ENCODE measurements at places on chromosomes 4 and X. TPM values are rescaled to one million over a fixed set of nuclear protein-coding genes. Genes with fewer than 3 reads are reported as not detected.

GRCh38 chr4:31236639-31237173 lies 516.5 kb downstream of the PCDH7 start:
- no peak for DNase-seq

- DNase-seq, result no peak
Observed at GRCh38 chr4:89834486-89835209, 2.3 kb downstream of the SNCA start.

DNA sequence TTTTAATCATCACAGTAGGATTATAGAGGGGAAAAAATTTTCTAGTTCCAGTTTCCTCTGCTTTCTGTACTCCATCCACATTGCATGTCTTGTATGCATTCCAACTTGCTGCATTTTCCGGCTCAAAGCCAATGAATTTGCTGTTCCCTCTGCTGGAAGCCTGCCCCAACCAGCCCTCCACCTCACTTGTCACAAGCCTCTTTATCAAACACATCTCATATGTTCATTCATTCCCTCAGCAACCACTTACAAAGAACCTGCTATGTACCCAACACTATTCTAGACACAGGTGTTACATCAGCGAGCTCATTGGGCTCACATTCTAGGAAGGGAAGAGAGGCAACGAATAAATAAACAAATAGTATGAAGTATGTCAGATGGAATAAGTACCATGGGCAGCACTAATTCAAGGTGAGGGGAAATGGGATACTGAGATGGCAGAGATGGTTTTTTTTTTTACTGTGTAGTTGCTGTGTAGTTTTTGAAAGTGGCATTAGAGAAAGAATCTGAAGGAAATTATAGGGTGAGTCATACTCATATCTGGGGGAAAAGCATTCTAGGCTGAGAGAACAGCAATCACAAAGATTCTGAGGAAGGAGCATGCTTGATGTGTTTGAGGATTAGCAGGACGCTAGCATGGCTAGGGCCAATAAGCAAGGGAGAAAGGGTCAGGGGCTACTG lies 332.5 kb downstream of the PDGFC start:
- no peak for DNase-seq

DNA sequence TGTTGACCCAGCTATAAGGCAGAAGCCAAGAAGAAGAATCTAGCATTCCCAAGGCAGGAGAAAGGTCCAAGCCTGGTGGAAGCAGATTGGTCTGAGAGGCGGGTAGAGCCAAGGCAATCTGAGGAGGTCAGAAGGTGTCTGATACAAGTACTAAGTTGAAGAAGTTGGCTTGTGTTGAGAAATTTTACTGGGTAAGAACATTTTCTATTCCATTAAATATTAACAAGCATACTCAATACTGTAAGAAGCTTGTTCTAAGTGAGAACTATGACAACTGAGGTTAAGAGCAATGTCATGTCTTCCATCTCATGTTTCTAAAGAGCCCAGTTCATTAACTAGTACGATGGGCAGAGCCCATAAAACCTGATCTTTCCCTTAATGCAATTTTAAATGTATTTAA lies 75.0 kb downstream of the FAM13A start:
- no peak for DNase-seq

DNA sequence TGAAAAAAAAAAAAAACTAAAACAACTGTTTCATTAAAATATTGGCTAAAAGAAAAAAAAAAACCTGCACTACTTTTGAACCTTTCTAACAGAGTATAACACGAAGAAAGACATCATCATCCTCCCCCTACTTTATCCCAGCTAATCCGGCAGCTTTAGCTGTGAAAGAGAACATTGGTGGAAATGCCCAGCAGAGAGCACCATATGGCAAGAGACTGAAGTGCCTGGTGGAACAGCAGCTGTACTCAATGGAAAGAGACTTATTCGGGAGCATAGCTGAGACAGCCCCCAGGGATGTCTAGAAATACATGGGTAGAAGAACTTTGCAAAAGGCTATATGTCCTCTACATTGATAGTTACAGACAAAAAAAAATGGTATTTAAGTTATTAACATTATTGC lies 30.3 kb downstream of the STPG2 start:
- DNase-seq, result no peak

DNA sequence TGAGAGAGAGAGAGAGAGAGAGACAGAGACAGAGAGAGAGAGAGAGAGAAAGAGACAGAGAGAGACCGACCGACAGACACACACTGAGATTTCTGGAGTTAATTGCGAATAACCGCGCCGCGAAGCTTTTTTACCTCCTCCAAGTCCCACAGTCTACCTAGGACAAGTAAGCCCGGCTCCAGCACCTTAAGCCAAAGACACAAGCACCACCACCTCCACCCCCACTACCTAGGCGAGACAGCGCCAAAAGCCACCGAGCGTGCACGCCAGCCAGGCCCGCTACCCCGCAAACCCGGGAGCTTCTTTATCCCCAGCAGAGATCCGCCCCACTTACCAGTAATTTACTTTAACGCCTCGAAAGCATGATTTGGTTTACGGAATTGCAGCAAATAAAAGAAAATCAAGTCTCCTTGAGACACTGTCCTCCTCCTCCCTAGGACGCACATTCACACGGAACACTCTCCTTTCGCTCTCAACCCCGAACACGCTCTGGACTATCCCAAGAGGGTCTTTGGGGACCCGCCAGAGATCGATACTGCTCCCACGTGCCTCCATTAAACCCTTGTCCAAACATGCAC lies 649.6 kb upstream of the DIPK2B start:
- no peak for DNase-seq

DNA sequence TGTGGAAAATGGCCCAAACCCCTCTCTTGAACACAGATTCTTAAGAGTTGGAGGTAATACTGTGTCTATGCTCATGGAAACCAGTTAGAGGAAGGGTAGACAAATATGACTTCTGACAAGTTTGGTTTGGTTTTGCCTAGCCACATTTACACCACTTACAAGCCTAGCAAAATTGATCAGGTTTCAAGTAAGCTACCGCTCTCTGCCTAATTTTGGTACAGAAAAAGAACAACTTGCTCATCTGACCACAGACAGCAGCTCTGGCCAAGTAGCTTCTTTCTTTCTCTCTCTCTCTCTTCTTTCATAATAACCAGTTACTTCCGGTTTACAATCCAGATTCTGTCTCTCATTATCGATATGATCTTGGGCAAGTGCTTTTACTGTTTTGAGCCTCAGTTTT lies 260.0 kb downstream of the GLUD2 start:
- DNase-seq, result no peak

DNA sequence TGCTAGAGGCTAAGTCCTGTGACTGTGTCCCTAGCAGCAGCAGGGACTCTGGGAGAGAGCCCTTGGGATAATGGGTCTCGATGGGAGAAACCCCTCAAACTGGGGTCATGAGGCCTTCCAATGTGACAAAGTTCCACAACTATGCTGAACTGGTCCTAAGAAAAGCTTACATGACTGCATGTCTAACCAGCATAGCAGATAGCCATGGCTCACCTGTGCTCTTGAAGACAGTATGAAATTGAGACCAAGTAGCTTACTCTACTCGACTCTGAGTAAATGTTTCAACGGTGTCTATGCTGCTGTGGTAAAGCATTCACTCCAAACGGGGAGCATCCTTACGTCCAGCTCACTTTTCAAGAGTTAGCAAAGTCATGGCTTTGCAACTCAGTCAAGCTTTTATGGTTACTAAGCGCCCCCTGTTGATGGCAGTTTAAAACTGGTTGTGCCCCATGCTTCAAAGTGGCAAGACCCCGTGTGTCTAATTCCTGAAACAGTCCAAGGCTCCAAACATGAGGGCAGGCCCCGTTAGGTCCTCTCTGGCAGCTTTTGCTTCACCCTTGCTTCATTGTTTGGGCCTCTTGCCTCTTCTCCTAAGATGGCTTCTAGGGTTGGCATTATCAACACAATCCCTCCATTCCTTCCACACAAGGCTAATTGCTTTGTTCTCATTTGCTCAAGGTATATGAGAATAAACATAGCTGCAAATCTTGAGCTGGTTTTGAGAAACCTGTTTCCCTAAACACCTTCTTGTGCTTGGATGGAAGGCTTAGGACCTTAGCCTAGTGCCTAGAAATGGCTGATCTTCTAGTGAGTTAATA lies 46.6 kb downstream of the CCNG2 start:
- no peak for DNase-seq

DNA sequence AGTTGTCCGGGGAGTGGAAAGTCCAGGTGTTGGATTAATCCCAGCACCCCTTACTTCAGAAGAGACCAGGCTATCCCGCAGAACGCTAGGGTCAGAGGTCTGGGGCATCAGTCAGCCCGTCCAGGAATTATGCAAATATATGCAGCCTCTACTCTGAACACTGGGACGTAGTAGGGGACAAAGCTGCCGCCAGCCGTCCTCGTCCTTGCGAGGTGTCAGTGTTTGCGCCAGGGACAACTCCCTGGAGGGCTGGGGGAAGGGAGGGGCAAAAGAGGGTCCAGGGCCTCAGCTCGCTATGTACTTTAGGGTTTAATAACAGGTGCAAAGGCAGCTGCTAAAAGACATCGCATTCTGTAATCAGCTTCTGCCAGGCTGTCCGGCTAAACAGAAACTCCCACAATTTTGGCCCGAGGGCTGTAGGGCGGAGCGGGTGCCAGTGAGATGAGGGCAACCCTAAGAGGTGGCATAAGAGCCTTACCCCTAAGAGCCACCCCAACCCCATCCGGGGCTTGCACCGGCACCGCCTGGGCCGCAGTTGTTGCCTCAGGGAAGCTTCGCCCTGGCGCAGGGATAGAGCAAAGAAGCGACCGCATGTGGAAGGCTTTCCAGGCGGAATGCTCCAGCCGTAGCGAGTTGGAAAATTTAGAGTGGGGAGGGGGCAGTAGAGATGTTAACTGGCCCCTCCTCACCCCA lies 8.4 kb downstream of the HAND2 start:
- peak; percentile 82 for DNase-seq

- DNase-seq, result no peak
Observed at GRCh38 chr4:140359562-140360427, 13.7 kb upstream of the SCOC start.

DNA sequence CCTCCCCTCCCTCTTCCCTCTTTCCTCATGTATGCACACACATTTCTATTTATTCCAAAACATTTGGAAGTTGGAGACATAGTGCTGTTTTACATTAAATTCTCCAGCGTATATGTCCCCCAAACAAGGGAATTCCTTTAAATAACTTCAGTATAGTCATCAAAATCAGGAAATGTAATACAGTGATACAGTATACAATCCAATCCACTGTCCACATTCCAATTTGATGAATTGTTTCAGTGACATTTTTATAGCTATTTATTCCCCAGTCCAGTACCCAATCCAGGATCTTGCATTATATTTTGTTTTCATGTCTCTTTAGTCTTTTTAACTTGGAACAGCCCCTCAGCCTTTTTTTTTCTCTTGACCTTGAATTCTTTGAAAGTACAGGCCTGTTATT lies 233.0 kb downstream of the DKK2 start:
- no peak for DNase-seq

DNA sequence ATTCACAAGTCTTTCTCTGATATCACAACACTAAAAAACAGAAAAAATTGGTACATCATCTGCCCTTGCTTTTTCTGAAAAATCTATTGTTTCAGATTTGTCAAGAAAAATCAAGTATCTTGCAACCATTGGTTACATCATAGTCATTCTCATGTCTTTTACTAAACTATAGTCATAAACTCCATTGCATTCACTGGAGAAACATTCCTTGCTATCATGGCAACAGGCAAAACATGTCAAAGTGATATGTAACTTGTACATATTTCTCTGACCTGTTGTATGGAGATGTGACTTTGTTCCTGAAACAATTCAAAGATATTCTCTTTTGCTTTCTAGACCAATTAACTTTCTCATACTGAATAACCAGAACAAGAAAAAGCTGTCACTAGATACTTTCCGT lies 121.9 kb upstream of the ANK2 start:
- DNase-seq, result no peak

DNA sequence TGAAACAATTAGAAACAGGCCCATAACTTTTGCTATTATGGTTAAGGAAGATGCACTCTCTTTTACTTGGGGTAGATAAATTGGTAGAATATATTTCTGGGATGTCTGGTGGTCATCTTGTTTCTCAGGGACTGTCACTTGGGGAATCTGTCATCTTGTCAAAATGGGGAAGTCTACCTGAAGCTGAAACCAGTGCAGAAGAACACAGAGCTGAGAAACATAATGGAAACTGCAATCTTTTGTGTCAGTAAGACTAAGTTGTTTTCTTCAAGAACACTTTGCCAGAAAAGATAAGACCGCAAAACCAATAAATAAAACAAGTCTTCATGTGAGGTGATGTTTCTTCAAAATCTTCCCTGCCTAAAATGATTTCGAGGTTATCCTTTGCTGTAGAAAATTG lies 92.0 kb downstream of the NAA11 start:
- no peak for DNase-seq

GRCh38 chr4:171017593-171017992 lies 795.6 kb upstream of the GALNTL6 start:
- no peak for DNase-seq

GRCh38 chr4:45554423-45554822 lies 569.4 kb downstream of the GABRG1 start:
- no peak for DNase-seq

- no peak for DNase-seq
Observed at GRCh38 chrX:12563121-12563520, 228.1 kb upstream of the PRPS2 start.

GRCh38 chr4:135122457-135122856 lies 920.9 kb upstream of the PABPC4L start:
- no peak for DNase-seq

GRCh38 chrX:2500803-2501558 lies at the start of the genes DHRSX and ZBED1:
DHRSX (minus strand) TSS chrX:2500976; CDS start chrX:2500925, 51 bp downstream.
ZBED1 (minus strand) TSS chrX:2500976; CDS start chrX:2490719, 10,257 bp downstream.
- no peak for DNase-seq

DNA sequence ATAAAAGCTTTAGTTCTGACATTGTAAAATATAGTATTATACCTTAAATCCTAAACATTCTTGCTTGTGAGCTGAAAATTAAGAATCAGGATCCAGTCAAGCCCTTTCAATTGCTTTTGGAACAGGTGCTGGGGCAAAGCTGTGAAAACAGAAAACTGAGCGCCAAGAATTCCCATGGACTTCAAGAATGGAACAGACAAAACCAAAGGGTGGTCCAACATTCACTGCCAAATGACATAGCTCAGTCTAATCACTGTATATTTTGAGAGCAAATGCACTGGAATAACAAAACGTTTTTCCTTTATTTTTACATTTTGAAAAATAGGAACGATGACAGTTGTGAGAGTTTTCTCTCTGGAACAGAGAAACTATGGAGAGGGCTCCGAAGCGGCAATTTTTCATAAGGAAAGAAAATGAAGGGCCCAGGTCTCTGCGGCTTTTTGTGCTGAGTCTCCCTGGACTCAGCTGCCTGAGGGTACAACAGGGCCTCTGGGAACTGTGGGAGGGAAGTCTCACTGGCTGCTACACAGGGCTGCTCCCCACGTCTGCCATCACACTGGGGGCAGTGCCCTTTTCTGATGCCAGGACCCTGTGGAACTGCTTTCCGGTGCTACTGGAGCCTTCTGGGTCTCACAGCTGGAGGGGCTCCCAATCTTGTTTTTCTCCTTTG lies 56.0 kb upstream of the BMPR1B start:
- DNase-seq, result no peak

Gene SRPX
- 118 TPM for total RNA-seq

Gene AFF1
- 99.9 TPM for total RNA-seq

Gene RASL11B
- 9.3 TPM for total RNA-seq

Gene LDB2
- 70.0 TPM for total RNA-seq

Gene GAGE1
- total RNA-seq, result not detected

Gene EXOC1
- total RNA-seq, result 31.9 TPM

Gene MAGEB18
- total RNA-seq, result not detected

Gene SPP1
- total RNA-seq, result 11.8 TPM

Gene MAGEA4
- total RNA-seq, result not detected
